GM23248 (cell line): ENCODE measurements at places on chromosomes 16 and 17. TPM values are rescaled to one million over a fixed set of nuclear protein-coding genes. Genes with fewer than 3 reads are reported as not detected.

The TCAP gene
- not detected in 2 replicates for polyA plus RNA-seq

The KRT31 gene
- polyA plus RNA-seq: not detected in 2 replicates

The COPZ2 gene
- 399 and 401 TPM in 2 replicates for polyA plus RNA-seq

The TMEM204 gene
- polyA plus RNA-seq: 26.0 and 28.6 TPM in 2 replicates

The ECI1 gene
- polyA plus RNA-seq: 106 and 116 TPM in 2 replicates

The XPO6 gene
- polyA plus RNA-seq: 42.9 and 50.7 TPM in 2 replicates

The MT1H gene
- not detected in 2 replicates for polyA plus RNA-seq

The MLST8 gene
- polyA plus RNA-seq: 46.5 and 54.6 TPM in 2 replicates

The MON1B gene
- 21.4 and 22.8 TPM in 2 replicates for polyA plus RNA-seq

The CNTD1 gene
- 0.14 and 0.71 TPM in 2 replicates for polyA plus RNA-seq

The NPIPB12 gene
- polyA plus RNA-seq: 7.3 and 13.4 TPM in 2 replicates

The NOD2 gene
- polyA plus RNA-seq: not detected in 2 replicates

The CNTNAP1 gene
- polyA plus RNA-seq: 3.2 and 3.6 TPM in 2 replicates

The MRC2 gene
- polyA plus RNA-seq: 221 and 222 TPM in 2 replicates
